Cerebellum (tissue), 4 donors: ENCODE measurements at places on chromosomes 7 and 10.

GRCh38 chr10:118543714-118544400 is 51.6 kb downstream of the PRLHR start:
- DNase-seq = peak; percentile 4

DNA sequence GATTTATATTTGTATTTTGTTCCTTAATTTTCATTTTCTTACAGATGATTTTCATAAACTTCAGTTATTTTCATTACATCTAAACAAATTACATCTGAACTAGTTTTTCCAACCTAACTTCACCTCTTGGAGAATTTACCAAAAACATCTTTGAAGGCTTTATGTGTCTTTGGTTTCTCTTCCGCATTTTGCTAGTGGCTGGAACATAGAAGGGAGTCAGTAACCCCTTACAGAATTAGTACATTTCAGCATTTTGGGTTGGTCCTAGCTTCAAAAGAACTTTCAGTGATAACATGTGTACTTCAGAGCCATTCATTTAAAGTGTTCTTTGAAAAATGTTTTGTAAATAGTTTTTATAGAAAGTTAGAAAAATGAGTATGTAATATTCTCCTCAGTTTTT is 169.8 kb upstream of the MTPN start:
- DNase-seq = no peak

- no peak for DNase-seq
Observed at GRCh38 chr7:72405418-72405817, 6.7 kb downstream of the CALN1 start.

- DNase-seq = no peak
Observed at GRCh38 chr7:39664057-39664456, 40.7 kb downstream of the RALA start.

GRCh38 chr10:105259201-105259600 is 618.1 kb downstream of the SORCS3 start:
- DNase-seq = no peak

GRCh38 chr7:30688718-30689221 is 6.5 kb upstream of the CRHR2 start:
- DNase-seq = no peak

DNA sequence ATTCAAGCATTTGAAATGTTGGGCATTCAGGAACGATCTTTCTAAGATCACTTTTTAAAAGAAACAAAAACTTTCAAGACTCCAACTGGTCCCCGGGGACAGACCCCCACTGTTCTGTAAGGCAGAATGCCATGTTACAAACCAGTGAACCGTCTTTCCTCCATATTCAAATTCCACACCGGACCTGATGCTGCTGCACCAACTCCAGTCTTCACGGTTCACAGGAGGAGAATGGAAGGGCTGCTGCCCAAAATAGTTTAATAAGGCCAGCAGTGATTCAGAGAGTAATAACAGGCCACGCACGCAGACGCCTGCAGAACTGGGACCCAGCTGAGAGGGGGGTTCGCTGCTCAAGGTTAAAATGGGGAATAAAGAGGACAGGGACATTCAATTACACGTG is 47.2 kb downstream of the OSBPL3 start:
- no peak for DNase-seq

- DNase-seq = no peak
Observed at GRCh38 chr7:32518534-32519140, 23.3 kb downstream of the AVL9 start.

GRCh38 chr7:17126413-17127268 is 171.8 kb upstream of the AHR start:
- DNase-seq = no peak

DNA sequence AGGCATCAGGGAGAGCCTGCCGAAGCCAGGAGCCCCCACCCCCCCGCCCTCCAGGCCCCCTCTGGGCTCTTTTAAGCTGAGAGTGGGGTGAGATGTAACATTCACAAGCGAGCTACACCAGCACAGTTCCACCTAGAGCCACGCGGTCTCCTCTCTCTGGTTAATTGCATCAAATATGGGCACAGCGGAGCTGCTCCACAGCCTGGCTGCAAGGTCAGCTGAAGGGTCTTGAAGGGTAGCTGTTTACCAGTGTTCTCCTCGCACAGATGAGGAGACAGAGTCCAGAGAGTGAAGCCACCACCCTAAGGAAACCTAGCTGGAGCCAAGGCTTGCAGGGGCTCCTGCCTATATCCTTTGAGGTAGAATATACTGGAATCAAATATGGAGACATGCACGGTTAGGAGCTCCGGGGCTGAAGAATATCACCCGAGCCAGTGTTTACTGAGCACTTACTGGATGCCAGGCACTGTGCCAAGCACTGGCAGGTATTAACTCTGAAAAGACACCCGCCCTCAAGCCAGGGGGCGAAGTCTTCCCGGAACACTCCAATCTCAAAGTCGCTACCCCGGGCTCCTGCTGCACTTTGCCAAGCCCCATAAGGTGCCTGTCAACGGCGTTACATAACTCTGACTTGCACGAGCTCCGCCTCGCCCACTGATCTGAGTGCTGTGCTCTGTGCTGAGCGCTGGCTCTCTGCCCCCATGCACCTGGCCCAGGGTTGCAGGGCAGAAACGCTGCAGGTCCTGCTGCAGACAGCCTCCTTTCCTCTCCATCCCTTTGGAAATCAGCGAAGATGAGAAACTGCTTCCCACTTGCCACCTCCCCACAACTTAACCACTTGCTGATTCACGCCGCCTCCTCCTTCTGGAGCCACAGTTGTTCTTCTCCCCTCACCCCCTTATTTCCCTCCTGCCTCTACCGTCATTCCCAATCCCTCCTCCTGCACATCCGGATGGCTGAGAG is 5.4 kb downstream of the CHST15 start:
- no peak for DNase-seq

DNA sequence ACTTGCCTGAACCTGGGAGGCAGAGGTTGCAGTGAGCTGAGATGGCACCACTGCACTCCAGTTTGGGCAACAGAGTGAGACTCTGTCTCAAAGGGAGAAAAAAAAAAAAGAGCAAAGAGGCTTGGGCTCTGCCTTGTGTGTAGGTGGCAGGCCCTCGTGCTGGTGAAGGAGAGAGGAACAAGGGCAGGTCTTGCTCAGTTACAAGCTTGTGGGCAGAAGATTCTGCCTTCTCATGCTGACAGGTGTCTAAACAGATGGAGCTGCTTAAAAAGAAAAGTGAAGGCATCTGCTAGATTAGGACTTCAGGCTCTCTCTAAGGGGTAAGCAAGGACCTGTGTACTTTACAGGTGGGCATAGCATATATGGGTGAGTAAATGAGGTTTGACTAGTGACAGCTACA is 65.5 kb upstream of the TRIM8 start:
- DNase-seq = peak; percentile 39

GRCh38 chr7:44275957-44276570 is 49.3 kb downstream of the CAMK2B start:
- no peak for DNase-seq

- no peak for DNase-seq
Observed at GRCh38 chr10:50316695-50317648, 65.7 kb upstream of the ASAH2 start.
